ENCODE measurements at places on chromosomes 13 and 19.

- no peak for DNase-seq
These were observed 74.8 kb downstream of the NALCN start for GRCh38 chr13:101341464-101341863.

DNA sequence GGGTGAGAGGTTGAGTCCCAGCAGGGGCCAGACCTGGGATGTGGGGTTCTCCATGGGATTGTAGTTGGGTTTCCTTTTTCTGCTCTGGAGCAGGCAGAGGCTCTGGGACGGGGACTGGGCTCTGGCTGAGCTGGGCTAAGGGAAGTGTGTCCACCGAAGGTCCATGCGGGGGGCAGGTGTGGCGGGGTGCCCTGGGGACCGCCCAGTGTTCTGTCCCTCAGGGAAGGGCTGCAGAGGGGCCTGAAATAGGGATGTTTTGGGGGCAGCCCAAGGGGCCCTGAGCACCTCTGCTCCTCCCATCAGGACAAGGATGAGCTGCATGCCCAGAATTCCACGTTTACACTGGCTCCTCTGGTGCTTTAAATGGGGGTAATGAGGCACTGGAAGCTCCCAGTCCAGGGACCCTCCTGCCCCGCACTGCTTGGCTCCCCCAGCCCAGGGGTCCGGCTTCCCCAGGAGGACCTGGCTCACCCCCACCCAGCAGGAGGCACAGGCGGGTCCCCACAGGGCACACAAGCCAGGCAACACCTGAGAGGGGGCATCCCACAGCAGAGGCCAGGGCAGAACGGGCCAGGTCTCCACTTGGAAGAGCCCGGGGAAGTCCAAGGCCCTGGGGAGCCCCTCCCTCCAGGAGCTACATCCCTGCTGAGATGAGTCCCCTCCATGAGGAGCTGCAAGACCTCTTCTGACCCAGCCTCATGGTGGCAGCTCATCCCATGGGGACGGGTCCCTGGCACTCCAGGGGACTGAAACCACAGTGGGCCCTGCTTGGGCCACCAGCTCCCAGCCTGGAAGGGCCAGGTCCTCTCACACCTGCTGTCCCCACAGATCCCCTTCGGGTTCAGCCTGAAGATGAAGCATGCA, 14.7 kb upstream of the ZNF14 start:
- DNase-seq: no peak

DNA sequence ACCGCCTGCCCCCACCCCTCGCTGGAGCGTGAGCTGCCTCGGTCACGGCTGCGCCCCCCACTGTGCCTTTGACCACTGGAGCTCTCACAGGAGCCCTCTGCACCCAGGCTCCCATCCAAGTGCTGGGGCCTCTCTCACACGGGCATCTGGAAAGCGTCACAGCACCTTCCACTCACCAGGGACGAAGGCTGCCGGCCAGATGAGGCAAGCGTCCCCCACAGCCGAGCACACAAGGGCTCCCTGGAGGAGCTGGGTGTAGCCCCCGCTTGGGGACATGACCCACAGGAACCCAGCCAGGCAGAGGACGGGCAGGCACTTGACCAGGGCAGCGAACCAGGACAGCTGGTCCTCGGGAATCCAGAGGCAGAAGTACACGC, 560 bp downstream of the TMEM86B start:
- DNase-seq: no peak

DNA sequence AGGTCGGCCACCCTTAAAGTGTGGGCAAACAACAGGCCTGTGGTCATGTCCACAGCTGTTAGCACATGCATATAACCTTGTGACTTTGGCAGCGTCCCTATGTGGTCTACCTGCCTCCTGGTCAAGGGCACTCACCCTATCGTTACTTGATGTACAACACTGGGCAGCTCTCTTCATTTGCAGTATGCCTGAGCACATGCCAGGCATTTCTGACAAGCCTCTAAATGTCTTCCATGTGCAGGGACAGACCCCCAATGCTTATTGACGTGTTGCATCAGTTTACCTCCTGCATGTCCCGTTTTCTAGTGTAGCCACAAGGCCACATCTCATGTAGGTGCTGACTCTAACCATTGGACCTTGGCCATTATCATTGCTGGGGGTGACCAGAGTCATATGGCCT, 731.7 kb upstream of the MIR17HG start:
- DNase-seq: no peak

DNA sequence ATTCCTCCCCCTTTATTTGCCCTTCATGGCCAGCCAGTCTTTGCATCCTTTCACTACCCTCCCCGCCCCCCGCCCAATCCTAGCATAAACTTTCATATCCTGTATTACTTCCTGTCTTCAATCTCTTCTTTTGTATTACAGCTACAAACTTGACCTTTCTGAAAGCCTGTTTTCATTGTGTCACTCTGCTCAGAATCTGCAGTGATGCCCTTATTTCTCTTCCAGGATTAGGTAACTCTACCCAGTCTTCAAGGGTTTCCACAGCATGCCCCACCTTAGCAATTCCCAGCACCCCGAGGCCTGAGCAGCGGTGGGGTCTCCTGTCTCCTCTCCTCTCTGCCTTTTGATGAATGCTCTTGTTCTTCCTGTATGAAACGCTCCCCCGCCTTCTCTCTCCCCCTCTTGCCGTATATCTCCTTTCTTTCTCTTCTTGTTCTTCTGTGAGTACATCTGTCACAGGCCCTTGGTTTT, 145.6 kb downstream of the SHISA2 start:
- no peak for DNase-seq

DNA sequence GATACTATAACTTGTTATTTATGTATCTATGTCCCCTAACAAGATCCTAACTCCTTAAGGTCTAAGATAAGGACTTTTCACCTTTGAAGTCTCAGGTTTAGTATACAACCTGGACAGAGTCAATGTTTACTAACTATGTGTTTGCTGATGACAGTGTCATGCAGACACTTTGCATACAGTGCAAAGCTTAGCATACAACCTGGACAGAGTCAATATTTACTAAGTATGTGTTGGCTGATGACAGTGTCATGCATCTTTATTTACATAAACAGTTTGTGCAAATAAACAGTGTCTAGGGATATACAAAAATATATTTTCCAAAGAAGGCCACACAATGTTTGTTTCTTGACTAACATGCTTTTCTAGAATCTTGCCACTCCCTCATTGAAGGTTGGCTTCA, 34.7 kb downstream of the DCT start:
- DNase-seq: no peak

GRCh38 chr13:62014299-62014698, 598.6 kb upstream of the PCDH20 start:
- no peak for DNase-seq

DNA sequence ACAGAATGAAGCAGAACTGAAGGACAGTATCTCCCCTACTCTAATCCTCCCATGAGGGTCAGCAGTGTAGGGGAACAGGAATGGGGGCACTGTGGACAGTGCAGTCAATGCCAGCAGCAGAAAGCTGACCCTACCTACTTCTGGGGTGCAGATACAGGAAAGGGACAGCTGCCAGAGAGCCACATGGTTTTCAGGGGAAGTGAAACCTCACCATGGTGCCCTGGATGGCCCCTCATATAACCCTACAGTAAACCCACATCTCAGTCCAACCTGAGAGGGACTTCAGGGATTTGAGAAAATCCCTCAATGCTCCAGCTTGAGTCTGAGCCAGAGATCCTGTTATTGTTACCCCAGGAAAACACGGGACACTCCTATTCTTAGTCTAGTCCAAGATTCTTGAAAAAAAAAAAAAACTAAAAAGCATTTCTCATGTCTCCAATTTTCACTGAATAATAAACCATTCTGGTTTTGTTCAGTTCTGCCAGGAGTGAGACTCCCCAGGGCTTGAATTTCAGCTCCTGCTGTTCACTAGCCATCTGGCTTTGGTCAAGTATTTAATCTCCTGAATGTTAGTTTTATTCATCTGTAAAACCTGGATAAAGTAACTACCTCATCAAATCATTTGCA, 511.6 kb upstream of the ARGLU1 start:
- no peak for DNase-seq

GRCh38 chr13:94968757-94969086, 256.4 kb upstream of the SOX21 start:
- DNase-seq: no peak

DNA sequence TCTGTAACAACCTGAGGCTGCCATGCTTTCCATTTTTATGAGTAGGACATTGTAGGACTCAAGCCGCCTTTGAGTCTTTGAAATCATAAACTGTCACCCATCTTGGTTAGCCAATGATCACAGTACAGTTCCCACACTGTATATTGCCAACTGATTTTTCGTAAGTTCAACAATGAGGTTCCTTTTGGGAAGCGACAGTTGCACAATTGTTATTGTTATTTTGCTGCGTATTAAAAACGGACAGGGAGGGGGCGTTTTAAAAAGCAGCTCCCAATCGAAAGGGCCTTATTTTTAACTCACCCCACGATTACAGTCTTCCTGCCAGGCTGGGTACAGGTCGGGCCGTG, 601 bp downstream of the SLC46A3 start:
- DNase-seq: no peak

- no peak for DNase-seq
These were observed 405 bp downstream of the ZNF446 start for GRCh38 chr19:58476498-58477015.

GRCh38 chr13:97781891-97782305, 171.6 kb upstream of the IPO5 start:
- peak; percentile 76 for DNase-seq

DNA sequence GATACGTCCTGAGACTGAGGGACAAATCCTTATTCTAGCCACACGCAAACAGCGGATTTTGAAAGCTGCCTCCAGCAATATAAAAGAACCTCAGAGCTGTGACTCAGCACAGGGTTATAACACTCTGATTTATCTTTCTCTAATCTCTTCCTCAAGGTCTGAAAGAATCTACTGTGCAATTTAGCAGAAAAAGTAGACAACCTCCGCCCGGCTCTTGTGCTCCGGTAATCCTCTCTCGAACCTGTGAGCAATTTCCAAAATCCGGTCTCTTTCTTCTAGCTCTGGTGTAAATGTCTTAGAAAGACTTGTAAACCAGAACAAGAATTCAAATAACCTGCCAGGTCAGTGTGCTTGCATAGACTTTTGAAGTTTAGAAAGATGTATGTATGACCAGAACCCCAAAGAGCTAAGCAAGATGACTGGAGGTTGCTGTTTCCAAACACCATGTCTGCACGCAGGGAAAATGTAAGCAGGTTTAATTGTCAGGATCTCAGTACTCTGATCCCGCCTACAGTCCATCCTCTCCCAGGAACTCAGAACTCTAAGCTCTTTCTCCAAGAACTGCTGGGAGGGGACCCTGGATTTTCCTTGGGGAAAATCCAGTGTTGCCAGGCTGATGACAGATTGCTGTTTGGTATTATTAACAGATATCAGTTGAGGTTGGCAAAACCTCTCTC, 338.1 kb downstream of the RFC3 start:
- no peak for DNase-seq

- DNase-seq: no peak
These were observed 61.4 kb downstream of the FRY start for GRCh38 chr13:32093006-32093405.

- DNase-seq: no peak
These were observed 797.2 kb upstream of the PCDH9 start for GRCh38 chr13:68027306-68027705.

GRCh38 chr13:24165746-24166145, 5.2 kb downstream of the SPATA13 start:
- DNase-seq: no peak
